ENCODE measurements at places on chromosomes 6 and 20.
A peak's percentile ranks its signal among the peaks of the same experiment; 100 is the strongest.

- no peak for DNase-seq
These were observed 33.3 kb downstream of the JPH2 start for GRCh38 chr20:44153636-44154043.

DNA sequence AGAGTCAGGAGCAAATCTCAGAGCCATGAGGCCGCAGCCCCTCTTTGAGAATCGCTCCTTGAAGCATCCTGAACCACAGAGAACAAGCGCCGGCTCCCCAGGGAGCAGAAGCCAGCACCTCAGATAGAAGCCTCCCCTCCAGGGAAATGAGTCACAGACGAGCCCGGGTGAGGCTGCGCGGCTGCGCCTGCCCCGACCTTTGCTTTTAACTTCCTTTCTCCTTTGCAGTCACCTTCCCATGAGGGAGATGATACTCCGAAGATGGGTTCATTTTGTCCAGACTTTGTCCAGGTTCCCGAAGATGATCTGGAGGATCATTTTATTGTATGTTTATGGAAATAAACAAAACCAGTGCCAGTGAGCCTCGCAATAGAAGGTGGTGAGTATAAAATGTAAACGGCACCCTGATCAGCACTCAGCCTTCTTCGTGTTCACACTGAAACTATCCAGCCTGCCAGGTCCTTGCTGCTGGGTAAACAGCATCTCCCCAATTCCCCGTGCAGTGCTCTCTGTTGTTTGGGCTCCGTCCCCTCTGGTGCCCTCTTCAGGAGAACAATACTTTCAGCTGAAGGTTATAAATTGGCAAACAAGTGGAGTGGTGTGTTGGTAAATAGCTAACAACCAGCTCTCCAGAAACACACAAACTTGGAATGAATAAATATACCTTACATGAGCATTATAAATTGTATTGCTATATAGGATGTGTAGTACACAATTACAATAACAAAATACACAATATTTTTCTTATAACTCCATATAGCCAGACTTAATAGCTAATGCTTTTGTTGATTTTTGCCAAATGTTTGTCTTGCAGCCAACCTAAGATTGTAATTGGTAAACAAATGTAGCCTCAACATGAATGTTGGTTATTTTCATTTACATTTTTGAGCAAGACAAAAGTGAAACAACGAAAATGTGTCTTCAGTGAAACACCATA, 41.4 kb upstream of the TMEM181 start:
- DNase-seq, result peak; percentile 49

- DNase-seq, result no peak
These were observed 190.1 kb downstream of the KCNQ5 start for GRCh38 chr6:72811971-72812421.

DNA sequence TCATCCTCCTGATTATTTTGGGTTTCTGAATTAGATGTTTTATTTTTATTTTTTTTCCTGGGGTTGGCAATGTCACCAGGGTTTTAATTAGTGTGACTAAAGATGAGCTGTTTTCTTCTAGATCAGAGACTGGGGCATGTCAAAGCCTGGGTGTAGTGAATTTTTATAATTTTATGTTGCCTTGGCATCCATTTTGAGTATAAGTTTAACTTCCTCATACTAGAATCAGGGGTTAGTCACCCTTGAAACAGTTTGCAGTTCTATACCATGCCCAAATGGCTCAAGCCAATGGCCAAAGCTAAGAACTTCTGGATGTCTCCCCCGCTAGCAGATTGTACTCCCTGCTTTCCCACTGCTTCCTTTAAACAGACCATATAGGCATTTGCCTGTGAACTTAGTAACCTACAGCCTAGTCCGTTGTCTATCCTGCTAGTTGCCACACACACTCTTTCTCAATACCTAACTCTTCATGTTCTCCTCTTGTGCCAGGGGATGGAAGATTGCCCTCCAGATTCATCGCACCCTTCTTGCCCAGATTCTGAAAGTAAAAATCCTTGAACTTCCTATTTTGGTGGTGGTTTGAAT, 54.5 kb downstream of the KIAA0408 start:
- DNase-seq, result no peak

DNA sequence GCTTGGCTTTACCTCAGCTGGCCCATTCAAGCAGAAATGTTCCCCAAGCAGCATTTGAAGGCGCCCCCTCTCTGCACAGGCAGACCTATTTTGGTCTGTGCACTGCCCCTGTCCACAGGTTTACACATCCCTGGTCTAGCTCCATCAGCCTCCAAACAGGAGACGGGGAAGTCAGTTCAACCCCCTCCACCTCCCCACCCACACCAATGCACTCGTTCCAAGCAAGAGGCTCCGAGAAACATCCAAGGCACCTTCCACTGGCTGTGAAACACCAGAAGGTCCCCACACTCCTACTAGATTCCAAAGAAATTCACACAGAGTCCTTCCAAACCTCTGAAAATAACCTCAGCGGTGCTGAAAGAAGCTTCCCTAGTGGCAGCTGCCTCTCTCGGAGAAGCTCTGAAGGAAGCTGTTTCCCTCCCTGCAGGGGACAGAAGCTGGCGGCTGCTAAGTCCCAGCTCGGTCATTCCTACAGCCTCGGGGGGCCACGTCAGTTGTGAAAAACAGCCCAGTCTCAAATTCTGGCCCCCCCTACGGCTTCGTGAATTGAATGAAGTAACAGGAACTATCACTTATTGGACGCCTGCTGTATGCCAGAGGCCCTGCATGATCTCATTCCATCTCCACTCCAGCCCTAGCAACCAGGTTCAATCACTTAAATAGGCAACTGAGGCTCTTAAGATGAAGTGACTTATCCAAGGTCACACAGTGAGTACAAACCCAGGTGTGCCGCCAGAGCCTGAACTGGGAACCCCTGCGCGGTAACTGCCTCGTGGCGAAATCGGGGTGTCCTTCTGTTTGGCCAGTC, 815 bp downstream of the SPATA2 start:
- no peak for DNase-seq

GRCh38 chr6:158647501-158647900, 2.4 kb upstream of the SYTL3 start:
- no peak for DNase-seq

DNA sequence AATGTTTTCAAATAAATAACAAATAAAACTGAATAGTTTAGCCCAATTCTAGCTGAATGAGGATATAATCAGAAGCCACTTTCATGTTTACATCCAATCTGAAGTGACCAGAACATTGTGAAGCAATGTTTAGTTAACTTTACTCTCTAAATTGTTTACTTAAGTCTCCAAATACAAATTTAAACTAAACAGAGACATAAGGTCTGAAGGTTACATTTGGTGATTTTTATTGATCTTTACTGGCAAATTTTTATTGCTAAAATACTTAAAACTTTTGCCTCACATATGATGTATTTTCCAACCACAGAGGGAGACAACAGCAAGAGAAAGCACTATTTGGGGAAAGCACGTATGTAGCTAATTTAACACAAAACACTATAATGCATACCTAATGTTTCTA, 106.8 kb upstream of the THEMIS start:
- no peak for DNase-seq

GRCh38 chr6:166716910-166717617, 90.0 kb upstream of the RPS6KA2 start:
- no peak for DNase-seq

- peak; percentile 43 for DNase-seq
These were observed 182.6 kb downstream of the RNGTT start for GRCh38 chr6:88780714-88781389.

- DNase-seq, result no peak
These were observed 45.2 kb downstream of the ANKEF1 start for GRCh38 chr20:10079964-10080363.

- no peak for DNase-seq
These were observed 261.2 kb downstream of the PTPRK start for GRCh38 chr6:128259029-128259724.

- DNase-seq, result no peak
These were observed 47.5 kb upstream of the KCNK16 start for GRCh38 chr6:39369987-39370386.

- DNase-seq, result no peak
These were observed 13.7 kb upstream of the SRSF12 start for GRCh38 chr6:89131599-89131998.

DNA sequence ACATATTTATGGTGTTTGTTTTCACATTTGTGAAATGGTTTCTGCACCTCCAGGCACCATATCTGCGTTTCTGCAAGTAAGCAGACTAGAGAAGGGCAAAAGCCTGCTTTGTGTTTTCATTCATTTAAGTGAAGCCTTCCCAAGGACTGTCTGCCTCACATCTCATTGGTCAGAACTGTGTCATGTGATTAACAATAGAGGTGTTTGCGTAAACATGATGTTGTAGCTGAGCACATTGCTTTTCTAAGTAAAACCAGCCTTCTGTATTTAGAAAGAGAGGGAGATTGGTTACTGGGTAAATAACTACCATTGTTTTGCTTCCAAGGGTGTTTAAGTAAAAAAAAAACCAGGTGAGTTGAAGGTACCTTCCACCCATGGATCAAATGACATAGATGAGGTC, 39.7 kb downstream of the SH3BGRL2 start:
- no peak for DNase-seq

DNA sequence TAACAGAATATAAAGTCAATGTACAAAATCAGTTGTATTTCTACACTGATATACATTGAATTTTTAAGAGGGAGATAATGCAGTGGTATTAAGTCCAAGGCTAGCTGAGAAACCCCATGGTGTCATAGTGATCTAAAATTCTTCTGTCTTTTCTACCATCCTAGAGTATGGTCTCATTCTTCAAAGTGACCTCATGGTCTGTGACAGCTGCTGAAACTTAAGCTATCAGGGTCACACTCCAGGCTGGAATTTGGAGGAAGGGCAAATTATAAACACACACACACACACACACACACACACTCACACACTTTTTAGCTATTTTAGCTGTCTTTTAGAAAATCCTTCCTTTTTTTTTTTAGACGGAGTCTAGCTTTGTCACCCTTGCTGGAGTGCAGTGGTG, 47.3 kb upstream of the DYNLRB1 start:
- no peak for DNase-seq

DNA sequence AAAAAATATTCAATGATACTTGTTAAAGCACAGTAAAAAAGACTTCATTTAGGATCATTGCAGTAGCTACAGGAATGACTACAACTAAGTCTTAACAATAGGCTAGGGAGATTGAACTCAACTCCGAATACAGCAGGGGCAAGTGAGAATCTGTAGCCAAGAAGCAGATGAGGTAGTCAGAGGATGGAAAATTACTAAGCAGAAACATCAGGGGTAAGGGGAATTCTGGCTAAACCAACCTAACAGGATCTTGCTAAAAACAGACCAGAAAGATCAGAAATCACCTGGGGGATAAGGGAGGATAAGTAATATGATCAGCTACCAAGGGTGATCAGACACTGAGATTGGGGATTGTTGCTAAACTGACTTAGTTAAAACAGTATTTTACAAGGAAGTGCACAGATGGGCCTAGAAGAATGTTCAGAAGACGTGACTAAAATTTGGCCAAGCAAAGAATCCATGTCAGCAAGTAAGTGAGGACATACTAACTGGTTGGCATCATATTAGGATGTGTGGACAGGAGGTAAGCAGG, 217.5 kb downstream of the TENT5A start:
- DNase-seq, result no peak

DNA sequence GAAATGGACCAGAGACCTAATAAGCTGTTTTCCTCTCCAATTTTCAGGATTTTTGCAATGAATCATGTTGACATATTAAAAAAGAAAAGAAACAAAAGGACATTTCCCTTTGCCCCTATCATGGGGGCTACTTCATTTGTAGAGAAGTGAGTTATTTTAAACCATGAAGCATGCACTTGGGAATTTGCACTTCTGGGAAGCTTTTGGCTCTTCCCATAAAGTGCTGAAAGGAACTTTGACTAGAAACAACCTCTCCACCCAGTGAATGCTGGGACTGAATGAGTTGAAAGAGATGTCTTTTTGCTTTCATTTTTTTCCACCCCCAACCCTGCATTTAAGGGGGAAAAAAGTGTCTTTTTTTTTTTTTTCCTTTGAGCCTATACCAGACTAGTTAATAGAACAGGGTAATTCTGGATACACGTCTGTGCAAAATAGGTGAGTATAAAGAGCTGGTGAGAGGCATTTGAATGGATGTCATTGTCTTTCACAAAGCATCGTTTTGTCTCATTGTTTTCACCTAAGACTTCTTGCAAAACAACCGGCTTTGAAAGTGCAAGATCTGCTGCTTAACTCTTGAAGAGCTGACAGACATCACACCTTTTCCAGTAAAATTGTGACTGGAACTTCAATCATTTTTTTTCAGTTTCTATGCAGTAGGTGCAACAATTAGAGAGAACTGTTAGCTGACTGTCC, 138.7 kb upstream of the BACH2 start:
- no peak for DNase-seq

DNA sequence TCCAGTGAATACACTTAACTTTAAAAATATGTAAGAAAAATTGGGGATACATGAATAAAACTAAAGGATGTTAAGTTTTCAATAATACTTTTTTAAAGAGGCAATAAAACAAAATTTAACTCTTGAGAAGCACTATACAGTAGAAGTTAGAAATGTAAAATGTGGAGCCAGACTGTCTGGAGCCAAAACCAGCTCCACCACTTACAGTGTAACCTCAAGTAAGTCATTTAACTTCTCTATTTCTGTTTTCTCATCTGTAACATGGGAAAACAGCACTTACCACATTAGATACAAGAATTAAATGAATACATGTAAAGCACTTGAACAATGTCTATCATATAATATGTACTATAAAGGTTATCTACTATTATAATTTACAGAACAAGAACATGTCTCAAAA, 6.7 kb downstream of the ATG5 start:
- no peak for DNase-seq

- no peak for DNase-seq
These were observed 717.3 kb upstream of the POU3F2 start for GRCh38 chr6:98117068-98117467.

- no peak for DNase-seq
These were observed 1189.4 kb upstream of the EYS start for GRCh38 chr6:66896415-66896814.

DNA sequence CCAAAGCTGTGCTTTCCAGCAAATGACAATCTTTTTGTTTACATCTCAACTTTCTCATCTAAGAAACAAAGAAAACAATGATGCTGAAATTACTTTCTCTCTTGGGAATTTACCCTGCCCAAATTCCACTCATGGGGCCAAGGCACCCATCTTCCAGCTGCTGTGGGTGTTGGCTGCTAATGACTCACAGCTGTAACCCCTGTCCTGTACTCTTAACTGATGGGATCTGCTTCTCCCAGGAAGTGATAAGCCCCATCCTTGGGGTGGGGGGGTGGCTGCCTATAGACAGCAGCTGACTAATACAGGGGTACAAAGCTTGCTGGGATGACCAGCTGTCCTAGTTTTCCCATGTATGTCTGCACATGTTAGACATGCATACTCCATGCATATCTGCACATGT, 938.6 kb downstream of the C6orf118 start:
- no peak for DNase-seq

All from renal pelvis (tissue), 12 donors.